K562 (cell line): ENCODE measurements at places on chromosomes 5 and 9. TPM values are rescaled to one million over a fixed set of nuclear protein-coding genes. Genes with fewer than 3 reads are reported as not detected.

RAI14 gene
- 52.4 and 58.6 TPM in 2 replicates for total RNA-seq

OCLN gene
- 0.27 and 0.29 TPM in 2 replicates for total RNA-seq

GRCh38 chr9:134225816-134226215 lies 61.5 kb upstream of the RNU6ATAC start:
- DNase-seq, result no peak

DNA sequence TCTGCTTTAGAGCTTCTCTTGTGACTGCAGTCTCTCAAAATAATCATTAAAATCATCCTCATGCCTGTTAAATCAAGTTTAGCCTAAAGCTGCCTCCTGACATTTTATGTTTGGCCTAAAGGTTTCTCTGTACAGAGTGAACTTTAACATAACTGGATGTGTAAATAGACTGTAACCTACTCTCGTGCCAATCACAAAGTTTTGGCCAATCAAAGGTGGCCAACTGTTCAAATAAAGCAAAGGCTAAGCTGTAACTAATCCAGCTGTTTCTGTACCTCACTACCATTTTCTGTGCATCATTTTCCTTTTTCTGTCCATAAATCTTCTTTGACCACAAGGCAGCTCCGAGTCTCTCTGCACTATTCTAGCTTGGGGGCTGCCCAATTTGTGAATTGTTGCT lies 86.2 kb downstream of the GCNT1 start:
- no peak for DNase-seq

LURAP1L gene
- total RNA-seq, result not detected in 2 replicates

GRCh38 chr9:115690786-115691496 lies 462.6 kb upstream of the PAPPA start:
- no peak for DNase-seq

DNA sequence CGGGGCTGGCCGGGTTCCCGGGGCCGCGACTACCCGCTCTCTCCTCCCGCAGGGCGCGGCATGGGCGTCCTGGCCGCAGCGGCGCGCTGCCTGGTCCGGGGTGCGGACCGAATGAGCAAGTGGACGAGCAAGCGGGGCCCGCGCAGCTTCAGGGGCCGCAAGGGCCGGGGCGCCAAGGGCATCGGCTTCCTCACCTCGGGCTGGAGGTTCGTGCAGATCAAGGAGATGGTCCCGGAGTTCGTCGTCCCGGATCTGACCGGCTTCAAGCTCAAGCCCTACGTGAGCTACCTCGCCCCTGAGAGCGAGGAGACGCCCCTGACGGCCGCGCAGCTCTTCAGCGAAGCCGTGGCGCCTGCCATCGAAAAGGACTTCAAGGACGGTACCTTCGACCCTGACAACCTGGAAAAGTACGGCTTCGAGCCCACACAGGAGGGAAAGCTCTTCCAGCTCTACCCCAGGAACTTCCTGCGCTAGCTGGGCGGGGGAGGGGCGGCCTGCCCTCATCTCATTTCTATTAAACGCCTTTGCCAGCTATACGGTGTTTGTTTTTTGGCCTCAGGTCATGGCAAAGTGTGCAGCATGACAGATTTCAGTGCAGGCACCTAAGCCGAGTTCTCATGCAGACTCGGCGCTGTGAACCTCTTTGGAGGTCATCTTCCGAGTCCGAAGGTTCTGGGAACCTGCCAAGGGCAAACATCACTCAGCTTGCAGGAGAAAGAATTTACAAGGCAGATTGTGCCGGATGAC lies 516 bp downstream of the MRPL41 start:
- no peak for DNase-seq

DNA sequence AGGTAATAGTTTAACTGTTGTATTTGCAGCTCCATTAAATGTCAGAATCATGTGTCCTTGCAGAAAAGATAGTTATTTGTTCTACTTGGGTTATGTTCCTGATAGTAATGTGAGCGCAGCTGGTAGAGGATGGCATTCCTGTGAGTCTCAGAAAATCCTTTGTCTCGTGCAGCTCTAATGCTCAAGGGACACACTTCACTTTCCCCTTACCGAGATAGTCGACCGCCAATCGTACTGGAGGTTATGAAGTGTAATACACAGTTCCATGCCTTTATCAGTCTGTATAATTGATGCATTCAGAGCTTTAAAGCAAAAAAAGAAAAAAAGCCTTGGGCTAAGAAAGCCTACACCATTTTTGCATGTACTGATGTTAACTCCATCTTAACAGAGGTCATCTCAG lies 60.2 kb upstream of the SRP19 start:
- no peak for DNase-seq

DNA sequence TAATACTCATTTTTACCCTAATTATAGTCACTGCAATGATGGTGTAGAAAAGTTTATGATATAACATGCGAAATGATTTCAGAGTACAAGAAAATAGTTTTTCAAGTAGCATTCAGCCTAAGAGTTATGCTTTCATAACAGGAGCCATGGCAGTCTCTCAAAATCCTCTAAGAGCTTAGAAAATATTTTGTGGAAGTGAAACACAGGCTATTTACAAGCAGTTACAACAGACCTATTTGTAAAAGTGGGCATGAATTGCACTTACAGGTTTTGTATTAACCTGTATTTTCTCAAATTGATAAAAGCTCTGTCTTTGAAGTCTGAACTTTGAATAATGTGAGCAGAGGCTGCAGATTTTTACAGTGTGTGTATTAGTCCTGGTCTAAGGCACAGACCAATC lies 523.3 kb downstream of the LRRC70 start:
- DNase-seq, result no peak

DND1 gene
- 0.81 and 1.3 TPM in 2 replicates for total RNA-seq

DNA sequence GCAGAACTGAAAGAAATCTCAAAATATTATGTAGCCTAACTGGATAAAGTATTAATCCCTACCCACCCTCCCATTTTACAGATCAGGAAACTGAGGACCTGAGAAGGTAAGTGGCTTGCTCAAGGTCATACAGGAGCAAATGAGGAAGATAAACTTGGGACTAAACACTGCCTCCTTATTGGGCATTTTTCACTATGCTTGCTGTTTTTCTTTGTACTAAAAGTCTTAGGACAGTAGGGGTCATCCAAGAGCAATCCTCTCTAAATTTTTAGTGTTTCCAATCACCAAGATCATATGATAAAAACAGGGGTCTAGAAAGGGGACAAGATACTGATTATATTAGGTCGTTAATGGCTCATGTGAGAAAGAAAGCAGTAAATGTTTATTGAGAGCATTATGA lies 80.8 kb downstream of the RORB start:
- peak; percentile 4 for DNase-seq

DNA sequence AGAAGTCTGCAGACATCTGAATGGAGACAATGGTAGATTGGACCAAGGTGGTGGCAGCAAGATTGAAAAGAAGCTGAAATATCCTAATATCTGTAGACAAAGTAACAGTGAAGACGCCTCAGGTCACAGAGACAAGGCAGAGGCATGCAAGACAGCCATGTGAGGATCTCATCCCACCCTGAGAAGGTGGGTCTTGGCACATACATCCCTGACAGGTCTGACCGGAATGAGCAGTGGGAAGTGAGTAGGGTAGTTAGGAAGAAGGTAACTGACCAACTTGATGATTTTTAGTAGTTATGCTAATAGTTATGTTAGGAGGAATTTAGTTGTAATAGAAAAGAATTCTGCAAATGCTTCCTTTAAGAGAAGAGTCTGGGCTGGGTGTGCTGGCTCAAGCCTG lies 229.6 kb downstream of the NDUFS4 start:
- no peak for DNase-seq

DNA sequence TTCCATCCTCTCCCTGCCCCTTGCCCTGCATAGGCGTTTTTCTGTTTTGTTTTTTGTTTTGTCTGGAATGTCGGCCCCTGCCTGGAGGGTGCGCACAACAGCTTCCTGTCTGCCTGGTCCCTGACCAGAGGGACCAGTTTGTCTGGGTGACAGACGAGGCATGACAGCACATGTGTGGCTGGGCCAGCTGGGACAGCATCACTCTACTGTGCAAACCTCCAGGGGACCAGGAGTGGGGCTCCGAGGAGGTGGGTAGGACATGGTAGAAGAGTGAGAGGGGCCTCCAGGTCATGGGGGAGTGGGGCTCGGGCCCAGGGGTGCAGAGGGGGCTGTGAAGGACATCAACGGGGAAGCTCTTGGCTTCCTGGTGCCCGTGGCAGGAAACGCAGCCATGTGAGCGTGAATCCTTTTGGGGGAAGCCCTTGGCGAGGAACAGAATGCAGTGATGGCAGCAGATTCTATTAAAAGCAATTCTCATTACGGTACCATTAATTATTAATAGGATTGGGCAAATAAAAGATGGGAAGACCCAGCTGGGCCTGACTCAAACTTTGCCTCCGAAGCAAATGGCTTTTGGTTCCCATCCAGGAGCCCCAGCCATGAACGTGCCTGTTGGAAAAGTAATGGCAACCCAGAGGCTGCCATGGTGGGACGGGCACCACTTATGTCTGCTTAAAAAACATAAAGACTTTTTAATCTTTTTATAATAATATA lies 184.4 kb upstream of the IER5L start:
- no peak for DNase-seq

- peak; percentile 18 for DNase-seq
Measured at GRCh38 chr5:78008356-78008967, 232.3 kb upstream of the TBCA start.

- DNase-seq, result no peak
Measured at GRCh38 chr5:157516006-157516405, 56.0 kb downstream of the NIPAL4 start.

- DNase-seq, result no peak
Measured at GRCh38 chr5:112885001-112885400, 23.9 kb downstream of the SRP19 start.

DNA sequence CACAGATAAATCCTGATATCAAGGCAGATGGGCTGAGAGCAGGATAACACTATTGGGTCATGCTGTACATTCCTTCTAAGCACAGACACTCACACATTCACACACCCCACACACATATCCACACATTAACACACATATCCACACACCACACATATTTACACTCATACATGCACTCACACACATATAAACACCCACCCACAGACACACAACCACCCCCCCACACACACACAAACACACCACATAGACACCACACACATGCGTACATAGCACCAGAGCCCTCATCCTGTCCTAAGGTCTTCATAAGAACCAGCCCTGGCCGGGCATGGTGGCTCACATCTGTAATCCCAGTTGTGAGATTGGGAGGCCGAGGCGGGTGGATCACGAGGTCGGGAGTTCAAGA lies 322.3 kb upstream of the ADCY2 start:
- no peak for DNase-seq

DNA sequence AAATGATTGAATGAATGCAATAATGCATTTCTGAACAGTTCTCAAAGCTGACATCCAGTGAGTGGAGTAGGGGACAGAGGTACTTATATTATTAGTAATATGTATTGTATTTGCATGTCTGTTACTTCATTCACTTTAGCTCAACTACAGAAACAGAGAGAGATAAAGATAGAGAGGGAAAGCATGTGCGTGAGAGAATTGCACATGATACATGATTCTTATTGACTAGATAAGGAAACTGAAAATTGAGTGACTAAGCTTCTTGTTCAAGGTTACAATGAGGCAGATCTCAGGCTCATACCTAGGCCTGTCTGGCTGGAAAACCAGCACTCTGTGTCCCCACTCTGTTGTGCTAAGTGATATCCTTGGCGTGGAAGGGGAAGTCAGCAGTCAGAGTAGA lies 337.7 kb upstream of the KLF4 start:
- DNase-seq, result no peak

DNA sequence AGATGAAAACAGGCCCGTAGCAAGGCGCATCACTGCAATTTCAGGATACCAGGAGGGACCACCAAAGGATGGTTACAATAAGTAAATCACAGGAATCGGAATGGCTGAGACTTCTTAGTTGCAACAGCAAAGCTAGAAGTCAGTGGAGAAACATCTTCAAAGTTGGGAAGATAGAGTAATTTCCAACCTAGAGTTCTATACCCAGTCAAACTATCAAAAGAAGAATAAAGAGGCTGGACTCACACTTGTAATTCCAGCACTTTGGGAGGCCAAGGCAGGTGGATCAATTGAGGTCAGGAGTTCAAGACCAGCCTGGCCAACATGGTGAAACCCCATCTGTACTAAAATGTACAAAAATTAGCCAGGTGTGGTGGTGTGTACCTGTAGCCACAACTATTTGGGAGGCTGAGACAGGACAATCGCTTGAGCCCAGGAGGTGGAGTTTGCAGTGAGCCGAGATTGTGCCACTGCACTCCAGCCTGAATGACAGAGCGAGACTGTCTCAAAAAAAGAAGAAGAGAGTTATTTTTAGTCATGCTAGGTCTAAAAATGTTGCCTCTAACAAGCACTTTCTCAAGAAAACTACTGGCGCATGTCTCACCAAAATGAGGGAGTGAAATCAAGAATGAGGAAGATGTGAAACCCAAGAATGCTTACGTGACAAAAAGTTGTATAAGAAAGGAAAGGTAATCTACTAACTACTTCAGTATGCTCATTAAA lies 267.7 kb downstream of the DENND1A start:
- DNase-seq, result no peak

- DNase-seq, result no peak
Measured at GRCh38 chr5:91293131-91293530, 90.0 kb downstream of the ARRDC3 start.

DNA sequence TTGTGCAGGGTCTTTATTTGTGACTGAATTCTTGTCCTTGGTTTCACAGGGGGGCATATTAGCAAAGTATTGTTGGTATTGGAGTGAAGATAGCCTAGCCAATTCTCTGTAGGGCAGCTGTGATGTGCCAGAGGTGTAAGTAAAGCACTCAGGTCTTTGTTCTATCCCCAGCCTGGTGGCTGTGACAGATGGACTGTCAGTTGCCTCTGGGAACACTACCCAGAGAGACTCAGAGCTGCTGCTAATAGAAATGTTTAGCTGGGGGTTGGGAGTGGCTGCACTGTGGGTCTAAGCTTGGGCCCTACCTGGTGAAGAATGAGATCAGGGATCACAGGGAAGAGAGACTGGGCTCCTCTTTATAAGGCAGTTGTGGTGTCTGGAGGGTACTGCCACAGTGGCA lies 1006.5 kb upstream of the TYRP1 start:
- DNase-seq, result no peak

PHYHD1 gene
- 0.58 and 0.66 TPM in 2 replicates for total RNA-seq

DNA sequence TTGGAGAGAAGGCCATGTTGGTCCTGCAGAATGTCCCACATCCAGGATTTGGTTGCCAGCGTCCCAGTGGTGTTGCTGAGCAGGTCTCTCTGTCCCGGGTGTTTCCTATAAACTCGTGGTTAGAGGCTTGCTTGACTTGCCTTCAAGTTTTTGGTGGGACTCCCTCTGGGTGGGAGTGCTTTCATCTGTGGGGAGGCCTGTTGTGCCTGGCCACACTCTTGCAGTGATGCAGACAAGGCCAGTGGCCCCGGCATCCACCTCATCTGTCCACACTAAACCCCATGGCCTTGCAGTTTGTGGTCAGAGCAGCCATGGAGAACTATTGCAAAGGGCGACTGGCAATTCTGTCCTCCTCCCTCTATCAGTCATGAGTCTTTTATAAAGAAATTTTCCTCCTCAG lies 71.8 kb downstream of the PHF2 start:
- no peak for DNase-seq

DNA sequence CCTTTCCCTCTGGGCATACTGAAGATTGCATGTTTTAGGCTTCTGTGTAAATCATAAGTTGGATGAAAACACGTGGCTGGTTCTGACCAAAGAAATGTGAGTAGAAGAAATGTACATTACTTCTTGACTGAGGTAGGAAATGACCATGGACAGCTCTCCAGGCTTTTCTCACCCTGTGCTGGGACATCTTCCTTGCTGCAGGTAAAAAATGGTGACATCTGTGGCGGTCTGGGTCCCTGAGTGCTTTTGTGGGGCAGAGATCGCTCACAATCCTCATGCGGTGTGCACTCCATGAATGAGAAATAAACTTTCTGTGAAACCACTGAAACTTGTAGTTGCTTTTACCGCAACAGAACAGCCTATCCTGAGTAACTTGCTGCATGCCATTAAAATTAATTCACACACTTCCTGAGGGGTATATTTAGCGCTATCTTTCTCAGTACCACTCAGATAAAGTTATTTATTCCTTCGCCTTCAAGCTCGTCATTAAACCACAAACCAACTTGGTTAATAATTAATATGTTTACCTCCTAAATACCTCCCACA lies 730.4 kb downstream of the EFNA5 start:
- no peak for DNase-seq
